ENCODE measurements at places on chromosomes 2 and 18.

GRCh38 chr2:85756195-85756594, 2.4 kb downstream of the ATOH8 start:
- no peak for DNase-seq

DNA sequence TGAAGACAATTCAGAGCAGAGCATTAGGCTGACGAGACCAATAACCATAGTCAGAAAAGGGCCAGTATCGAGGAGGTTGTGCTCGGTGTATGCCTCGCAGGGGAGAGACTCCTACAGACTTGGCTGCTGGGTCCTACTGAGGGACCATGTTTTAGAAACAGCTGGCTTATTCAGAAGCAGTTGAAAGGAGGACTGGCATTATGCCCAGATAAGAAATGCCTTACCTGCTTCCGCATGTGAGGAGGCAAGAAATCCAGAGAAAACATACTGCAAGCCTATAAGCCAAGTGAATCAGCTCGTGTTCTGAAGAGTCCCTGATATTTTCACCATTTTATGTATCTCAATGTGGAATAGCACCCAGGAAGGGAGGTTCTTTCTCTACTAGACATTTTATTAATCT, 434.7 kb downstream of the GRB14 start:
- DNase-seq = no peak

GRCh38 chr2:160735696-160736095, 242.1 kb upstream of the RBMS1 start:
- DNase-seq = no peak

- DNase-seq = no peak
Observed at GRCh38 chr2:199862788-199863187, 11.8 kb upstream of the FTCDNL1 start.

DNA sequence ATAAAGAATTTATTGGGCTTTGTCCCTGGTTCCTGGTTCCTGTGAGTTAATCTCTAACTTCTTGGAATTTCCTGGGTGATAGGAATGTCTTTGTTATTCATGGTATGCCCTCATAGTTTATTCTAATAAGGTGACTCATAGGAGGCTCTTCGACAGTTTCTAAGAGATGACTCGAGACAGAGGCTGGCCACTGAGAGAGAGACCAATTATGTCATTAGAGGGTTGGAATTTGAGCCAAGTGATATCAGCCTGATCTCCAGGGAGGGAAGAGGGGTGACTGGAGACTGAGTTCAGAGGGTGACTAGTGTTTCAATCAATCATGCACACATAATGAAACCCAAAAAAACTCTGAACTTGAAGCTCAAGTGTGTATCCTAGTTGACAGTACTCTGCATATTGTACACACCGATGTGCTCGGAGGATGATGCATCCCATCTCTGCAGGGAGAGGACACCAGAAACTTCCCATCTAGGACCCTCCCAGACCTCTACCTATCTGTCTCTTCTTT, 185.7 kb downstream of the MTCL1 start:
- no peak for DNase-seq

- DNase-seq = no peak
Observed at GRCh38 chr2:103437161-103437560, 675.3 kb downstream of the TMEM182 start.

GRCh38 chr18:3840766-3841165, 390.8 kb downstream of the TGIF1 start:
- DNase-seq = no peak

DNA sequence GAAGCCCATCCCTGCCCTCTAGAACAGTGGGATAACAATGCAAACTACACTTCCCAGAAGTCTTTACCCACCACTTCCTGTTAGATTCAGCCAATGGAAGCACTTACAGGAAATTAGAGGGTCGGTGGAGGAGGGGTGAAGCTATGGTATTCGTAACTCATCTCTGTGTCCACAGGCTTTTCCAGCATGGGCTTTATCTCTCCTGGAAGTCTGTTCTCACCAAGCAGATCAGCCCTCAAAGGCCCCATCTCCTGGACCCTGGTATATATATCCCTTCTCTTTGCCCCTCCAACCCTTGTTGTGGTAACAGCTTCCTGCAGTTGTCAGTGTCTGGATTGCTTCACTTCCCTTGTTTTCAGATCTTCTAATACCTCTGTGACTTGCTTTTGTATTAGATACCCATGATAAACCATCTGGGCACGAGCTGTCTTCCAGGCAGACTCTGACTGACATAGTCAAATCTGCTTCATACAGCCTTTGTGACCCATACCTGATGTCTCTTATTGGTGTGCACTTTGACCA, 475.0 kb upstream of the POU3F3 start:
- peak; percentile 4 for DNase-seq

DNA sequence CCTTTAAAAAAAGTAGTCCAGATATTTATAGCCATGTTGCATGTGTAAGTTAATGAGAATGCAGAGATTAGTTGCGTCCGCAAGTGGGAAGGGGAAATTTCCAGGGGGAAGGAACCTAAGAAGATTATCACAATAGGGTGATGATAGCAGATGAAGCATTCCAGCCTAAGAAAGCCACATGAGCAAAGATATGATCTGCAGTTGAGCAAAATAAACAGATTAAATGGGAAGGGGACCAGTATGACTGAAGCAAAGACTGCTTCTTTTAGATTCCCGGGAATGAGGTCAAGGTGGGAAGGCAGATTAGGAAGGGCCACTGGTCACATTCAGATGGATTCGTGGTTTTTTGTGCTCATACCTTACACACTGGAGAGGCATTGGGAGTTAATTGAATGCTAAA, 154.6 kb upstream of the CDH2 start:
- no peak for DNase-seq

DNA sequence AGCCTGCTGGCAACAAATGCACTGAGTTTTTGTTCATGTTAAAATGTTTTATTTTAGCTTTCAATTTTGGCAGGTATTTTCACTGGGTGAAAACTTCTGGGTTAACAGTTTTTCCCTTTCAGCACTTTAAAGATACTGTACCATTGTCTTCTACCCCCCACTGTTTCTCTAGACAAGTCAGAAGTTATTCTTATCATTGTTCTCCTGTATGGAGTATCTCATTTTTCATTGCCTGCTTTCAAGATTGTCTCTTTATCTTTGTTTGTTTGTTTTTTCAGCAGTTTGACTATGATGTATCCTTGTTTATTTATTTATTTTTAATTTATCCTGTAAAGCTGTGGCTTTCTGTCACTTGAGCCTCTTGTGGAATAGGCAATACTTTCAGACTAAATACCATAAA, 277.0 kb downstream of the ICOS start:
- no peak for DNase-seq

GRCh38 chr2:46097714-46098480, 199.3 kb upstream of the EPAS1 start:
- DNase-seq = no peak

- peak; percentile 26 for DNase-seq
Observed at GRCh38 chr2:8424997-8425900, 256.6 kb upstream of the ID2 start.

All from activated naive CD8-positive, alpha-beta T cell treated with anti-CD3 and anti-CD28 coated beads, Interleukin-2, amount 50 U/mL, for 24 hours (primary cell).